Activated CD4-positive, alpha-beta T cell treated with anti-CD3 and anti-CD28 coated beads, Interleukin-2, Interleukin-4, amounts not matched to agents 100 ng/mL and 50 ng/mL, durations not matched to agents 16 hours and 8 hours (primary cell): ENCODE measurements at places on chromosomes 3 and 15.

- no peak for DNase-seq
These were observed 155.0 kb downstream of the NLGN1 start for GRCh38 chr3:173552526-173552925.

- no peak for DNase-seq
These were observed 5.9 kb upstream of the GRAMD2A start for GRCh38 chr15:72203507-72203837.

- DNase-seq = no peak
These were observed 2.2 kb upstream of the UROC1 start for GRCh38 chr3:126519506-126520455.

DNA sequence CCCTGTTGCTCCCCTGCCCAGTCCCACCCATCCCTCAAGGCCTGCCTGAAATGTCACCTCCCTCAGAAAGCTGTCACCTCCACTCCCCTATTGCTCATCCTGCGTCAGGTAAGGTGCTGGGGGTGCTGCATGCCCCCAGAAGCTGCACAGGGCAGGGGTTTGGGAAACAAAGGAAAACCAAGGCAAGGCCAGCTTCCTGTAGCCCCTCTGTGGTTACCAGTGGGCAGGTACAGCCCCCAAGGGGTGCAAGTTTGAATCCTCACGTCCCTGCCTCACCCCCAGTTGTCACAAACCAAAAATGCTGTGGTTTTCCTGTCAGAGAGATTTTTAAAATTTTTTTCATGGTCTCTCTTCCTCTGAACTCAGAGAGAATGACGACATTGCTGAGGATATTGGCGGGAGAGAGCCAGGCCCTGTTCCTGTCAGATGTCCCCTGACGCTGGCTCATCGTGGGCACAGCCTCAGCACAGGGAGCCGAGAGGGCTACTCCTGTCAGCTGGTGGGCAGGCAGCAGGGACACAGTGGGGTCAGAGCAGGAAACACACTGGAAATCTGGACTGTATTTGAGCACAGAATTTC, 27.0 kb downstream of the PSTPIP1 start:
- DNase-seq = peak; percentile 81

GRCh38 chr3:144894576-144894975, 923.0 kb downstream of the DIPK2A start:
- DNase-seq = no peak
